ENCODE measurements at places on chromosomes 5 and 9.
A peak's percentile ranks its signal among the peaks of the same experiment; 100 is the strongest.

DNA sequence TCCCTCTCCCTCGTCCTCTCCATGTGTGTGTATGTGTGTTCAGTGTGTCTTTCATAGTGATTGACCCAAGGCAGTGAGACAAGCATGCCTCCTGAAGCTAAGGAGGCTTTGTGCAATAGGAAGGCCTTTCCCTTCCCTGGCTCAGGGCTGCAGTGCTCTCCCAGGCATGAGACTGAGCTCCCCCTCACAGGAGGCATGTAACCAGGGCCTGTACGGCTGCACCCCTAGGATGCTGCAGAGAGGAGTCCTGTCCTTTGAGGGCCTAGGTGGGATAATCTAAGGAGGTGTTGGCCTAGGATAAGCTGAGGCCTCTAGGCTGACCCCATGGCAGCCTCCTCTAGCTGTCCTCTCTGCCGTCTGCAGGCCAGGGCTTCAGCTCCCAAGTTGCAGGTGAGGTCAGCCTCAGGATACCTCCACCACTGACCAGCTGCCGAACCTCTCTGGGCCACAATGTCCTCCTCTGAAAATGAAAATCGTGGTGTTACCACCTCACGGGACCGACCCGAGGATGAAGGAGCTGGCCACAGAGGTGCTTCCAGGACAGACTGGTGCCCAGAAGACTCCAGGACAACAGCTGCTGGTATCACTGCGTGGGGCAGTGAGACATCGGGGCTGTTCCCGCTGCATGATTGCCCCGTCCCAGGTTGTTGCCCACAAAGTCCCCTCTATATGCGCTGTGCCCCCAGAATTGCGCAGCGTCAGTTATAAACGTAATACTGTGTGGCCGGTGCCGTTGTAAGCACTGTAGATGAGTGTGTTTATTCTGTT is 129.6 kb downstream of the BARX1 start:
- DNase-seq: no peak

DNA sequence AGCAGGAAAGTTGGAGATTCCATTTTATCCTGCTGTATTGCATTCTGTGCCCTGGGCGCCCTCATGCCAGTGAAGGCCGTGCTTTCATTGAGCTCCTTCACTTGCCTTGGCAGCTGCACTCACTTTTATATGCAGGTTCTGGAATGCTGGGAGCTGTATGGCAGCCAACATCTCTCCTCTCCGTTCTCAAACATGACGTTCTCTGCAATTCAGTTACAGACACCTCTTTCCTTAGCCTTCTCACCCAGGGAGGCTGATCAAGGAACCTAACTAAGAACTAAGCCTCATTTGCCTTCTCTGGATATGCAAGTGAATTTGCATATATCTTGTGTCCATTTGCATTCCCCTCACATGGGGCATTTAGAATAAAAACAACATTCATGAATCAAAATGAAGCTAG is 29.4 kb upstream of the PURA start:
- no peak for DNase-seq

GRCh38 chr9:127667127-127667844 is 39.5 kb upstream of the CFAP157 start:
- DNase-seq: no peak

- DNase-seq: no peak
These were observed 87.4 kb downstream of the ZNF608 start for GRCh38 chr5:124658867-124659557.

DNA sequence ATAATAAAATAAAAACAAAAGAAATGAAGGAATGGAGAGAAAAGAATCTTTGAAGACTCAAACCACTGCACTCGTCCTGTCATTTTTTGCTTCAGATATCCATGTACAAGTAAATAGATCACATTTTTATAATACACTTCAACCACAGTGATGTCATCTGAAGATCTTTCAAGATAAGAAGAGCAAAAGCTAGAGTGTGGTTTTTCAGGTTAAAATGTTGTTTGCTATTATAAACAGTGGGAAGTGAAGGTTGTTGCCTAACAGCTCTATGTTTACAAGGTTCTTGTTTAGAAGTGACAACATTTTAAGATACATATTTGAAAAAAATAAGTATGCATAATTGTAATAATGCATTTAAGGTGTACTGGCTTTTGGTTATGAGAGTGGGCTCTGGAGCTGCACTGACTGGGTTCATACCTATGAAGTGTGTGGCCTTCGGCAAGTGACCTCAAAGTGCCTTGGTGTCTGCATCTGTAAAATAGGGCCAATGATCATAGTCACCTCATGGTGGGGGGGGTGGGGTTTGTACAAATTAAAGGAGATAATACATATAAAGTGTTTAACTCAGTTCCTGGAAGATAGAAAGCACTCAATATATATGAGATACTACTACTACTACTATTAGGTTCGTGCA is 45.5 kb upstream of the IL7R start:
- DNase-seq: no peak

DNA sequence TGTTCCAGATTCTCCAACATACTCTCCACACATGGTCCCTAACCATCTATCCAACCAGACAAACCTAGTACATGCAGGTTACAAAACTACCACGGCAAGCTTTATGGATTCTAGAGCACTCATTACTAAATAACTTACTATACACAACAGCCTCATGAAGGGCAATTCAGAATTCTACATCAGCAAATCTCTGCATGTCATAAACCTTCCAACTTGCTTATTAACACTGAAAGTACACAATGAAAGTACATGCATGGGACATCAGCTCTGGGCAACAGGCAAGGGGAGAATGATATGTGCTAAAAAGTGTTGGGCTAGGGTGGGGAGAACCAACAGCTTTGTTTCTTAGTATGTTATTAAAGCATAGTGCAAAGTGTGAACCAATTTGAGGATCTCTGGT is 70.4 kb downstream of the TLE1 start:
- DNase-seq: no peak

DNA sequence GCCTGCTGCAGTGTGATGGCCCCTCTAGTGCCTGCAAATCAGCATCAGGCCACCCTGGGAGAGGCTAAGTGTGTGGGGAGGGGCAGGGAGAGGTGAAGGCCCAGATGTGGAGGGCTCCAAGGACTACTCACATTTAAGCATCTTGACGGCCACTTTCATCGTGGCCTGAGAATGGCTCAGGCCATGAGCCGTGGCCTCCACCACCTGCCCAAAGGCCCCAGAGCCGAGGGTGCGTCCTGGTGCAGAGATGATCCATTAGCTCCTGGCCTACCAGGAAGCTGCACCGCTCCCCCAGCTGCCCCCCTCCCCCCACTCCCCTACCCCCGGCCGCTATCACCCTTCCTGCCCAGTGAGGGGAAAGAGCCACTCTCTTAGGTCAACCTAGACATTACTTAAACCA is 31.0 kb downstream of the PDGFRB start:
- no peak for DNase-seq

GRCh38 chr5:156693113-156693512 is 157.0 kb upstream of the PPP1R2B start:
- no peak for DNase-seq

- no peak for DNase-seq
These were observed 20.0 kb upstream of the GRPEL2 start for GRCh38 chr5:149325166-149325735.

- peak; percentile 39 for DNase-seq
These were observed 1.4 kb upstream of the SPAAR start for GRCh38 chr9:35907711-35908503.

- peak; percentile 55 for DNase-seq
These were observed 60.5 kb downstream of the ROPN1L start for GRCh38 chr5:10502130-10502529.

DNA sequence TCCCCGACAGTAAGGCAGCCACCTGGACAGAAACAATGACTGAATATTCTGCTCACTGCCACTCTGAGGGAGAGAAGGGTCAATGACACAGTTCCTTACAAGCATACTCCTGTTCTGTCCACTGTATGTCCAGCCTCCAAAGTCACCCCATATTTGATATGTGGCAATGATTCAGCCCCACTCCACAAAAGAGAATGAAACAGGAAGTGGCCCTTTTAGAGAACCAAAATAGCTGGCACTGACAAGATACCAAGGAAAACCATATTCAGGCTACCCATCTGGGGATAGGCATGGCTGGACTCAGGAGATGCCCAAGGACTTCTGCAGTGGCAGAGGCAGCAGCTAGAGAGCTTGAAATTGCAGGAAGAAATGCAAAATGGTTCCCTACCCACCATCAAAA is 12.8 kb upstream of the GFRA3 start:
- DNase-seq: no peak

DNA sequence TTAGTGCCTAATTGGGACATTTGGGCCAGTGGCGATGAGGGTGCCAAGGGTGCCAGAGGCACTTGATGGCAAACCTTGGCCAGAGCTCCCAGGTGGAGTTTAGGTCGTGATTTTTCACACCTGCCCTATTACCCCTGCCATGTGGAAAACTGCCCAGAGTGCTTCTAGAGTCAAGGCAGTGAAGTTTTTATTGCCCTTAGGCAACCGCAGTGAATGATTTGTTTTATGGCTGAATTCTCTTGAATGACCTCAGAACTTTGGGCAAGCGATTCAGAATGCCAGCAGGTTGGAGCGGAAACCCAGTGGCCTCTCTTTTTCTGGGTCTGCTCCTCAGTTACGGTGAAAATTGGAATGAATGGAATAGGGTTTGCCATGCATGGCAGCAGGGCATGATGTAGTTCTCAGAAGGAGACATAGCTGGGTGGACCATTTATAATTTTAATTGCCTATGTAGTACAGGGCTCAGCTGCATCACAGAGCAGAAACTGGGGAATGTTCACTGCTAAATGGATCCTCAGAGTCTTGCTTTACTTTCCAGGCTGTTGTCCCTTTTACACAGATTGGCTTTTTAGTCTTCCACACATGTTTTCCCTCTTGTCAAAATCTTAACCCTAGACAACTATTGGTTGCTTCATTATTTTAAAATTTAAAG is 820.0 kb upstream of the SEMA6A start:
- DNase-seq: no peak

GRCh38 chr5:14752497-14753071 is 88.1 kb downstream of the OTULIN start:
- no peak for DNase-seq

GRCh38 chr5:179554981-179555380 is 4.6 kb downstream of the RUFY1 start:
- no peak for DNase-seq

DNA sequence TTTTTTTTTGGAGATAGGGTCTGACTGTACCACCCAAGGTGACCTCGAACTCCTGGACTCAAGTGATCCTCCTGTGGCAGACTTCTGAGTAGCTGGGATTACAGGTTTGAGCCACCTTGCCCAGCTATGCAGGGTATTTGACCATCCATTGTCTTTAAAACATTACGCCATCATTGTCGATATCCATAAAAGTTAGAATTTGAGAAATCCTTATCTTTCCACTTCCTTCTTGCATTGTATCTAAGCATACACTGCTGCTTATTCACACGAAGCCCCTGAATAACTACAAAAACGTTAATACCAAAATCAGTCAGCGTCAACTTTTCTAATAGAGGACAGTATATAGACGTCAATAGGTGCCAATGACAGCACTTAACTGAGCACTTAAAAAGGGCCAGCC is 5.4 kb upstream of the OTULINL start:
- DNase-seq: no peak

DNA sequence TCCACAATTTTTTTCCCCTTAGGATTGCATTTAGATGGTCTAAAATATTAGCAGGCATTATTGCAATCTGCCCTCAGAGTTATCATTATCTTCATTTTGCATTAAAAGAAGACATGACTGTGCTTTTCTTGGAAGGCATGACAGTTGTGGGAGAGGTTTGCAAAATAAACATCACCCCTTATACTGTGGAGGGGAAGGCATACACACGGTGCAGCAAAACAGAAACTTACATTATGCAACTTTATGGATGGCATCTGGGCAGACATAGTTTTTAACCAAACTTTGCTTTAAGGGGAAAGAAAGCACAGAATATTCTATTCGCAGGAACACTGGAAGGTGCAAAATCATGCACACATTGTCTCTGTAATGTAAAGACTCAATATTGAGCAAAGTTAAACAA is 505.8 kb upstream of the ADAMTS16 start:
- DNase-seq: no peak

DNA sequence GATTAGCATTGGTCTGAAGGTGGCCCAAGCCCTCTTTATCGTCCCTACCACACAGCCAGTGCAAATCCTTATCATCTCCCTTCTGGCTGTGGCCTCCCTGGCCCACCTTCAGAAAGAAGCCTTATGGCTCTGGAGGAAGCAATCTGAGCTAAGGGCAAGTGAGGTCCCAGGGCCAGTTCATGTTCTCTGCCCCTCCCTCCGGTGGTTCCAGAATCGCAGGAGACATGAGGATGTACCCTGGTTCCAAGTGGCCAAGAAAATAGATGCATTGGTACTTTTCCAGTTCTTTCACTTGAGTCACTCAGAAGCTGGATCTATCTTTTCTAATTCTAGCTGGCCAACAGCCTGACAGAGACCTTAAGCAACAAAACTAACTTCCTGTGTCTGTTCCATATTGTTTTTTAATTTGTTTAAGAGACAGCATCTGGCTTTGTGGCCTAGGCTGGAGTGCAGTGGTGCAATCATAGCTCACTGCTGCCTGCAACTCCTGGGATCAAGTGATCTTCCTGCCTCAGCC is 60.7 kb downstream of the LHFPL2 start:
- DNase-seq: peak; percentile 94

- no peak for DNase-seq
These were observed 482.6 kb downstream of the PTPRD start for GRCh38 chr9:10130061-10130675.
